ENCODE measurements at places on chromosomes 16 and 17.

GRCh38 chr17:81419319-81419885 is 24.1 kb downstream of the BAHCC1 start:
- peak; percentile 95 for DNase-seq

DNA sequence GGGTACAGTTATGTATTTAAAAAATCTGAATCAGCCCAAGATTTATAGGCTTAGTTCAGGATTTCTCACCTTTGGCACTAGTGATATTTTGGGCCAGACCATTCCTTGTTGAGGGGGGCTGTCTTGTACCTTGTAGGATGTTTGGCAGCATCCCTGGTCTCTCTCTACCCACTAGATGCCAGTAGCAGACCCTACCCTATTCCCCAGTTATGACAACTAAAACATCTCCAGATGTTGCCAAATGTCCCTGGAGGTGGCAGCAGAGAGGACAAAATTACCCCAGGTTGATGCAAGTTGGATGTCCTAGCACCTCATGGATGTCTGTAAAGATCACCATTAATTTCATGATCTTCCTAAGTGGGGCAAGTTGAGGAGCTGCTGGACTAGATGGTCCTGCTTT is 45.8 kb downstream of the SYT17 start:
- DNase-seq = no peak

DNA sequence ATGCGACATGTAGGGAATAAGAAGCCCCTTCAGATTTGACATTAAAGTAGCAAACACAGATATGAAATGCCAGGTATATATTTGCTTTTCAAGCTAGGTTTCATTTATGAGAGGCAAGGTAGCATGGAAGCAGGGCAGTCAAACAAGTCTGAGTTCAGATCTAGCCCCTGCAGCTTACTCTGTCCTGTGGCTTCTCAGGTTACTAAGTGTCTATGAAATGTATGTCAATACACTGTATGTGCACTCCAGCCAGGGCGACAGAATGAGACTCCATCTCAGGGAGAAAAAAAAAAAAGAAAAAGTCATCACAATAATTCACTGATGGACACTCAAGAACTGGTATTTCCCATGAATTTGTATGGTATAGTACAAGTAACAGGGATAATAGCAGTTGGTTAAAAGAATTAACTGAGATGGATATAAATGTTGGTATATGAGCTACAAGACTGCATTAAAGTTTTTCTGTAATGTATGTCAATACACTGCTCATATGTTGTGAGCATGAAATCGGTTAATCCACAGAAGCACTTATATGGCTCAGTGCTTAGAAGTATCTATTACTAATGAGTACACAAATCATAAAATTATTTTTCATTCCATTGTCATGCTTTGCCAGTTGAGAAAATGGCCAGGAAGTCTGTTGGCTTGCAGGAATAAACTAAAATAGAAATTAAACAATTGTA is 2.9 kb upstream of the WSB1 start:
- DNase-seq = no peak

DNA sequence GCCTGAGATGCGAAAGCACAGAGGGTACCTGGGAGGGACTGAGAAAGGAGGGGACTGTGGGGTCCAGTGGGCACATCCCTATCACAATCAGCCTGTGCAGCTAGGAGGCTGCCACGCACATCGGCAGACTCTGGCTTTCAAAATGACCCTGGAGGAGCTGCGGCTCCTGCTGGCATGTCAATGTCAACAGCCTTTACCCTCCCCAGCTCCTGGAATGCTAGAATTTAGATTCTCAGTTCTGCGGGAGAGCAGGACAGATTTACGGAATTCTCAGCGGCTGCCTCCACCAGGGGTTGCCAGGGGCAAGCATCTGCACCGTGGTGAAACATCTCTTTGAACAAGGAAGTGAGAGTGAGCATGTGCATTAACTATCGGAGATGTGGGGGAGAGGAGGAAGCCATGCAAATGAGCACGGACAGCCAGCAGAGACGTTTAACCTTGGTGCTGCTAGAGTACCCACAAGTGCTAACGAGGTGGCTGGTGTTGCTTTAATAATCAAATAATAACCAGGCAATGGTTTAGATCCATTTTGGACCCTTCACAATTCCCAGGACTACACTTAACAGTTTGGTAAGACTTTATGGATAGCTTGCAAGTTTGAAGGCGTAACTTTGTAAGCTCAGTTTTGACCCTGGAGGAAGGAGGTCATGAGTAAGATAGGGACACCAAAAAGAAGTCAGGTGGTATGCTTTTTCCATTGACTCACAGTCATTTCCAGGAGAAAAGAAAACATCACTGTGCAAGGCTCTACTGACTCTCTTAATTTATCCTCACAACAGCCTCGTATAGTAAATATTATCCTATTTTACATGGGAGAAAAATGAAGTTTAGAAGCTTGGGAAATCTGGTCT is 54.1 kb downstream of the XYLT1 start:
- DNase-seq = no peak

- no peak for DNase-seq
Observed at GRCh38 chr17:17740615-17741348, 59.5 kb downstream of the RAI1 start.

DNA sequence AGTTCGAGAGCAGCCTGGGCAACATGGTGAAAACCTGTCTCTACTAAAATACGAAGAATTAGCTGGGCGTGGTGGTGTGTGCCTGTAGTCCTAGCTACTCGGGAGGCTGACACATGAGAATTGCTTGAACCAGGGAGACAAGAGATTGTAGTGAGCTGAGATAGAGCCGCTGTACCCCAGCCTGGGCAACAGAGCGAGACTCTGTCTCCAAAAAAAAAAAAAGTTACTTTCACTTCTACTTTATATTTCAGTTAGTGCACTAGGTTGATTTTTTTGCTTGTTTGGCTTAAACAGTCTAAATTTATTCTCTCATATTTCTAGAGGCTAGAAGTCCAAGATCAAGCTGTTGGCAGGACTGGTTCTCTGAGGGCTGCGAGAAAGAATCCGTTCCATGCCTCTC is 13.4 kb downstream of the CCDC102A start:
- DNase-seq = no peak

Data from fibroblast of skin of left biceps (primary cell).